ENCODE measurements at places on chromosomes 3 and 15. TPM values are rescaled to one million over a fixed set of nuclear protein-coding genes. Genes with fewer than 3 reads are reported as not detected.

Gene ACVR2B
- total RNA-seq: 8.6 TPM

DNA sequence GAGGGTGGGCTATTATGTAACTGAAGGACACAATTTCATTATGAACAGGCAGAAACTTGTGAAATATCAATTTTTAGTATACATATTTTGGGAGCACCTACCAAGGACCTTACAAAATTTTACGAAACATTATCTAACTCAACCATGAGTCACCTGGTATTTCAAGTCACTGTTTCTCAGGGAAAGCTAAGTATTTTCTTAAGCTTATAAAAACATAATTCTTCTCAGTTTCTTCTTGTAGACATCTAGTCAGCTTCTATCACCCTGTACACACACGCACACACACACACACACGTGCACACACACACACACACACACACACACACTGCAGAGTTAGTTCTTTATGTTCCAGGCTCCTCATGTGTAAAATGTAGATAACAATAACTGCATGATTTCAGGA is 658.3 kb downstream of the TUSC7 start:
- DNase-seq: no peak

DNA sequence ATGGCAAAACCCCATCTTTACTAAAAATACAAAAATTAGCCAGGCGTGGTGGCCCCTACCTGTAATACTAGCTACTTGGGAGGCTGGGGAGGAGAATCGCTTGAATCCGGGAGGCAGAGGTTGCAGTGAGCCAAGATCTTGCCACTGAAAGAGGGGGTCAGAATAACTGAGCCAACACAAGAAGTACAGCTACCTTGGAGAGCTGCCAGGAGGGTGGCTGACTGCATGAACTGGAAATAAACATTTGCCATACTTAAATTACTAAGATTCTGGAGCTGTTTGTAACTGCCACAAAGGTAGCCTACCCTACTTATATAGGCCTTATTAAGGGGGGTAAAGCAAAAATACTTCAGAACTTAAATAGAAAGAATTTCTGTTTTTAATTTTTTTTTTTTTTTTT is 15.4 kb upstream of the PIK3CB start:
- no peak for DNase-seq

DNA sequence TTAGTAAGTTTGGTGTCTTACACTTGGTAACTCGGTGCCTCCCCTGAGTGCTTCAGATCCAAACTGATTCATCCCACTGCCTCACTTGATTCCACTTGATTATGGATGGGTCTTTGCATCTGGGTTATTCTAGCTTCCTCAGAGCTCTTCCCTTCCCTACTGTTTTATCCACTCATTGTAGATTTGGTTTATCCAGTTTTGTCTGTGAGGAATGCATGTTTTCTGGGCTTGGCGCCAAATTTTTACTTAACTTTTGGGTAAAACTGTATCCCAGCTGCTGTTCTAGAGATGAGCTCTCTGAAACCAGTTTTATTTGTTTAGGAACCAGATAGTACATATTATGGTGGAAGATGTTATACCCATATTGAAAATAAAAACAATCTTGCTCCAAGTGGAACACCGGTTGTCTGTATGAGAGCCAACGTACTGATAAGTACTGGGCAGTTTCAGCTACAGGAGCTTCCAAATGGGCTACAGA is 20.9 kb downstream of the RAD54L2 start:
- peak; percentile 31 for DNase-seq

DNA sequence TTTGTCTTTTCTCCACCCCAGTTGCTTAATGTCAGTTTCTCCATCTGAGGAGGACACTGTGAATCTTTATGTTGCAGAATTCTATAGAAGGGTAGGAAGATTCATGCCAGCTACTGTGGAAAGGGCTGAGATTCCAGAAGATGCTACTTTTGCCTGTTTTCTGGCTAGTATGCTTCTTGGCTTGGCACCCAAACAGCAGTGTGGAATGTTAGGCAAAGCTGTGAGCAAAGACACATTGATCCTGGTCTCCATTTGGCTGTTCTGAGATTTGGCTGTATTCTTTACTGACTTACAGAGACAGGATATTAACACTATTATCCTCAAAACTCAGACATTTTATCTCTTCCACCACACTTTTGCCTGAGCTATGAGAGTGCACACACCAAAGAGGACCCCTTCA is 39.3 kb downstream of the PDHB start:
- DNase-seq: no peak

Gene FBXO40
- 0.03 TPM for total RNA-seq

Gene MUC13
- 248 TPM for total RNA-seq

- no peak for DNase-seq
Observed at GRCh38 chr3:96970211-96970610, 155.8 kb downstream of the EPHA6 start.
